ENCODE measurements at places on chromosomes 7 and 10. TPM values are rescaled to one million over a fixed set of nuclear protein-coding genes. Genes with fewer than 3 reads are reported as not detected.

- DNase-seq: no peak
Measured at GRCh38 chr7:12747687-12748306, 60.4 kb downstream of the ARL4A start.

GRCh38 chr10:35392482-35393228, 56.3 kb downstream of the CCNY start:
- DNase-seq: no peak

DNA sequence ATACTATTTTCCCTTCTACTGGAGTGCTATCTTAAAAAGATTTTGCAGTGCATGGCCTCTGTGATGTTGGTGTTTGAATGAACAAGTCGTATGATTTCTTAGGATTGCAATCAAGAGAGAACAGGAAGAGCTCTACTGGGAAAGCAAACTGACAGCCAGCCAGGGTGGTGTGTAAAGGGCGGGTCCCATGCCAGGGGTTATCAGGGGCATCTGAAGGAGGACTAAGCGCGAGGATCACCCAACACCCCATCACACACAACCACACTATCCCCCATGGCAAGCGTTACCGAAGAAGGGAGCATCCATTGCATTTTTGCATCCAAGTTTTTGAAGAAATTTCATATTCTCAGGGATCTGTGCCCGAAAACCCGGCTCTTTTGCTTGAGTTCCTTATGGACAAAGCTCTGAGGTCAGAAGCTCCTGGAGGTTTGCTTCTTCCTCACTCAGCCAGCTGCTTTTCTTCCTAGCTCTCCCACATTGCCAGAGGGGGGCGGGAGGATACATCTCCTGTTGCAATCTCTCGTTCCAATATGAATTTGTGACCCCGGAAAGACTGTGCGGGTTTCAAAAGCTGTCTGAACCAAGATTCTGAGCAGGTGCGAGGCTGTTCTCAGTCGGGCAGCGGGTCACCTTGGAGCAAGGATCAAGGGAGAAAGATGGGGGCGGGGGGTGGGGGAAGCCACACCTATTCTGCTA, 5.2 kb downstream of the NEUROD6 start:
- no peak for DNase-seq

MKX gene
- total RNA-seq: 10.0 TPM

GIMAP8 gene
- 6.1 TPM for total RNA-seq

CALD1 gene
- 78.1 TPM for total RNA-seq

SRGN gene
- total RNA-seq: 59.6 TPM

RBM48 gene
- 37.0 TPM for total RNA-seq

SEPHS1 gene
- 25.1 TPM for total RNA-seq

- no peak for DNase-seq
Measured at GRCh38 chr10:58968389-58968755, 208.1 kb upstream of the PHYHIPL start.

DNA sequence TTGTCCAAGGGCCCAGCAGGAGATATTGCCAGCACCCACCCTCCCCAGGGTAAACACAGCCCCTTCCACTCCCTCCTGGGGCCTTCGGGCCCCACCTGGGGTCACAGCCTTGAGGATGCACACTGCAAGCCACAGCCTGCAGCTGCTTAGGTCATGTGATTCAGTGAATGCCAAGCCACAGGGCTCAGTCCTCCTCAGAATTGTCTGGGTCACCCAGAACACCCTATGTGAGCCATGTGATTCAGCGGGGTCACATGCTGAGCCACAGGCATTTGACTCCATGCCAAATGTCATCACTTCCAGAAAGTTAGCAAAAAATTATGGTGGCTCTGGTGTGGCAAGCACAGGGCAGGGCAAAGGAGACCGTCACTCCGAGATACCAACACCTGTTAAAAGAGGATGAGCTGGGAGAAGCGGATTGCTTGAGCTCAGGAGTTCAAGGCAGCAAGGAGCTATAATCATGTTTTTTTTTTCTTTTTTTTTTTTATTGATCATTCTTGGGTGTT, 17.2 kb upstream of the PSAP start:
- no peak for DNase-seq

DNA sequence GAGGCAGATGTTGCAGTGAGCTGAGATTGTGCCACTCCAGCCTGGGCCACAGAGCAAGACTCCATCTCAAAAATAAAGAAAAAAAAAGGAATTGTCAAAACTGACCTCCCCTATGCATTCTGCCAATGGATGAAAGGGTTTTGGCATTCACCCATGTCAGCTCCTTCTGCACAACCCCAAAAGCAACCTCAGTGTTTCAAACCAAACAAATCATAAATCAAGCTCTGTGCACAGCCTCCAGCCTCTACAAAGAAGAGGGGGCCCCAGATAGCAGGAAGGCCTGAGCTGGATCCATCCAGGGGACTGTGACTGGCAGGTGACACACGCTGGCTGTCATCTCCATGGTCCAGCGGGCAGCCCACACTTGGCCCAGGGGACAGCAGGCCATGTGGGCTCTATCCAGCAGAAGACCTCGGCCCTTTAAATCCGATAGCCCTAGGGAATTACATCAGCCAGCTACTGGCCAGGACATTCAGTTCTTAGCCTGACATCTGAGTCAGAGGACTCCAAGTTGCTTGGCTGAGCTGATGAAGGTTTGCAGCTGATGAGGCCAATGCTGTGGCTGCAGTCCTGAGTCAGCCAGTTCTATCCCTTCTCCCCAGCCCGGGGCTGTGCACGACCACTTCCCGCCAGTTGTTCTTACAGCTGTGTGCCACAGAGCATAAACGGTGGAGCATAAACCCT, 52.0 kb upstream of the FIGNL1 start:
- DNase-seq: no peak

- DNase-seq: no peak
Measured at GRCh38 chr10:132588301-132589013, 50.9 kb downstream of the INPP5A start.

- no peak for DNase-seq
Measured at GRCh38 chr7:114922652-114923402, 933 bp downstream of the MDFIC start.
